ENCODE measurements at places on chromosomes 3 and 15. TPM values are rescaled to one million over a fixed set of nuclear protein-coding genes. Genes with fewer than 3 reads are reported as not detected.

The TEX9 gene
- total RNA-seq: 54.4 TPM

The UROC1 gene
- 0.27 TPM for total RNA-seq

The PAK6 gene
- total RNA-seq: 3.7 TPM

- peak; percentile 21 for DNase-seq
These were observed 593 bp downstream of the CIAO2A start for GRCh38 chr15:64092864-64093626.

- DNase-seq: no peak
These were observed 347.0 kb upstream of the ZNF385D start for GRCh38 chr3:22098021-22098420.

- DNase-seq: no peak
These were observed 20.7 kb downstream of the POPDC2 start for GRCh38 chr3:119639494-119640350.

DNA sequence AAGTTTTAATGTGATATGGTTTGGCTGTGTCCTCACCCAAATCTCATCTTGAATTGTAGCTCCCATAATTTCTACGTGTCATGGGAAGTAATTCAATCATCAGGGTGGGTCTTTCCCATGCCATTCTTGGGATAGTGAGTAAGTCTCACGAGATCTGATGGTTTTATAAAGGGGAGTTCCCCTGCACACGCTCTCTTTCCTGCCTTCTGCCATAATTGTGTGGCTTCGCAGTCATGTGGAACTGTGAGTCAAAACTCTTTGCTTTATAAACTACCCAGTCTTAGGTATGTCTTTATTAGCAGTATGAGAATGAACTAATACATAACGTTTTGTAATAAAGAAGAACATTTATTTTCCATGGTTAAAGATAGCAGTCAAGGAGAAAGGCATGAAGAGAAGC is 39.2 kb upstream of the GOLIM4 start:
- no peak for DNase-seq

- no peak for DNase-seq
These were observed 84.1 kb downstream of the ST6GAL1 start for GRCh38 chr3:187014417-187014864.

DNA sequence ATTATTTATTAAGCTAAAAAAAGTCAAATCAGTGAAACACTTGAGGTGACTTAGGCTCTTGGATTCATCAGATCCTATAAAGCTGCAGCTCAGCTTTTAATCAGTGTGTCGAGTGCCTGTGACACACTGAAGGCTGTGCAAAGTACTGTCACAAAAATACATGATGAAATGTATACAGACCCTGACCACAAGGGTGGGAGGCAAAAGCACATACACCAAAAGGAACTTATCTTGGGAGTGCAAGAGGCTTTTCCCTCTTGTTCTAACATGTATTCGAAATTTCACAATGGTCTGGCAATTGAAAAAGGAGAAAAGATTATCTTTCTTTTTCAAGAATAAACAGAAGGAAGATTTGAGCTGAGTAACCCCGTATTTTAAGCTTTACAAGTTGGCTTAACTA is 35.9 kb downstream of the VGLL4 start:
- no peak for DNase-seq

DNA sequence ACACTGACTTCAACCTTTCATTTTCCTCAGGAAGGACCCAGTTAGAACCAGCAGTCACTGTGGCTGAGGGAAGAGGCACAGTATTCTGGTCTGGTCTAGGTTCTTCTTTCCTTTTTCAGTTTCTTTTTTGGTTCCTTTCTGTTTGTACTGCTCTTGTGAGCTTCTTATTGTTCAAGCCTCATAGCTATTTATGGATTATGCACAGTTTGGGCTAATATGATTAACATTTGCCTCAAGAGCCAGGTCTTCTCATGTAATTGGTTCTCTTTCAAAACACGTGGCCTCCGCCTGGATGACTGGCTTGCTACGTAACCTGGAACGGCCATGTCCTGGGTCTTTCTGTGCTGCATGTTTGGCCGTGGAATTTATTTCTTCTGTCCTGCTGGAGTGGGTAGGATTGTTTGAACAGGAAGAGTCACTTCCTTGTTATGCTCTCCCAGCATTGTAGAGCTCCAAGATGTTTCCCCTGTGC is 43.3 kb downstream of the RBMS3 start:
- DNase-seq: no peak

DNA sequence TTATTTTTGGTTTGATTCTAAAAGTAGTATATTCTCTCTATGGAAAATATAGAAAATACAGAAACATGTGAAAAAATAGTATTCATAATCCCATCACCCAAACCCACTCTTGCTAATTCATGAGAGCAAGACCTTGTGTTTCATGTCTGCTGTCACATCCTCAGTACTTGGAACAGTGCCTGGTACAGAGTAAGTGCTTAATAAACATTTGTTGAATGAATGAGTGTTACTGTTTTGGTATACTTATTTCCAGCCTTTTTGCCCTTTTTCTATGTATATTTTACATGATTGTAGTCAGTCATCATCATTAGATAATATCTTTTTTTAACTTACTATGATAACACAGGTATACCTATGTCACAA is 59.3 kb downstream of the IL16 start:
- DNase-seq: no peak

DNA sequence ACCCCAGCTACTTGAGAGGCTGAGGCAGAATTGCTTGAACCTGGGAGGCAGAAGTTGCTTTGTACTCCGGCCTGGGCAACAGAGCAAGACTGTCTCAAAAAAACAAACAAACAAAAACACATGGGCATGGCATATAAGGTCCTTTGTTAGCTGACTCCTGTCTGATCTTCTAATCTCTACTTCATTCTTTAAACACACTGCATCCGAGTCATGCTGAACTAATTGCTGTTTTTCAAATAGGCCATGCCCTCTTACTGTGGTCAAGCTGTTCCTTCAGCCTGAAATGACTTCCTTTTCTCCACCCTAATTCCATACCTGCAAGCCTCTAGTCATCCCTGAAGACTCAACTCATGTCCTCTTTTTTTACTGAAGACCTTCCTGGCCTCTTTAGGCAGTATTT is 22.3 kb upstream of the SLMAP start:
- DNase-seq: no peak

- DNase-seq: no peak
These were observed 2.7 kb downstream of the RNF13 start for GRCh38 chr3:149815728-149816127.

DNA sequence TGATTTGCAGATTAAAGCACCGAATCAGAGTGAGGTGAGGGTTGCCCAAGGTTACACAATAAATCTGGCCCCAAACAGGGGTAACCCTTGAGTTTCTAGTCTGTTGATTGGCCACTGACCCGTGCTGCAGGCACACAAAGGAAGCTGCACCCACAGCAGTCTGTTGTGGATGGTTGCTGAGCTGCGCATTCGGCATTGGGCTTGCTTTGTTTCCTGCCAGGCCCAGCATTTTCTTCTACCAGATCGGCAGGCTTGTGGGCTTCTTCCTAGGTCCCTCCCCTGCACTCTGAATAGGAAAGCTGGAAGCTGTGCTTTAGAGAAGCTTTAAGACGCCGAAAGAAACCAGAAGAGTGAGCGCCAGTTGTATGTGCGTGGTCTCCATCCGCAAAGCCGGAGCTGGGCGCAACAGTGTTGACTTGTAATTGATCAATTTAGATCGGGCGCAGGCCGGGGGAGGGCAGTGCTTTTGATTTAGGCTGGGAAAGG is 12.1 kb downstream of the B3GNT5 start:
- no peak for DNase-seq

Measured in cerebellum (tissue), 4 donors.